ENCODE measurements at places on chromosomes 1 and 21.

DNA sequence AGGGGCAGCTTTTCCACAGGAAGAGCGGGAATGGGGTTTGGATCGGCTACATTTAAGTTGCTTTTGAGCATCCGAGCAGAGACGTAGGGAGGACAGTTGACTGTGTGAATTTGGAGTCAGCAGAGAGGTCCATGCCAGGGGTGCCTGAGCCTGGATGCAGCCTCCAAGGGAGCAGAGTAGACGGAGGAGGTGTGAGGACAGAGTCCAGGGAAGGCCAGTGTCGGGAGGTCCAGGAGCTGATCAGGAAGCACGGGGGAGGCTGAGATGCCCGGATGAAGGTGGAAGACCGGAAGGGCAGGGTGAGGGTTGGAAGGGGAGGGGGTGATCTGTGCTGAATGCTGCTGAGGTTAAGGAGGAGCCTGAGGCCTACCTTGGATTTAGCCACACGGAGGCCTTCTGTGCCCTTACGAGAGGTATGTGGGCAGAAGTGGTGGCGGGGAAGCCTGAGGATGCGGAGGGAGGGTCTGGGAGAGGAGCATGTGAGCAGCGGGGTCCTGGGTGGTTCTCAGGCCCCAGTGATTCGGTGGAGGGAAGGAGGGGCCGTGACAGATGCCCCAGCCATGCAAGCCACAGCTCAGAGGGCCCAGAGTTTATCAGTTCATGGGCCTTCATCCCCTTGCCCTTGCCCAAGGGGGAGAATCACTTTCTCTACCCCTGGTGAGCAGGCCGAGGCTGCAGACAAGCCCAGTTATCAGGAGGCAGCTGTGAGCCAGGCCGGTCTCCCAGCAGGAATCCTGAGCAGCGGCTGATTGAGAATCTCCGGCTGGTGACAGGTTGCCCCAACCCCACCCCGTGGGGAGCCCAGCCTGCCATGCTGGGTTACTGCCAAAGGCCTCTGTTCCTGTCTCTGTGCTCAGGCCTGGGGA is 54.0 kb upstream of the ACTL8 start:
- no peak for DNase-seq
- H3K4me1 ChIP-seq, result no peaks in the 10 kb centered on the region
- H3K27me3 ChIP-seq, result no peaks in the 10 kb centered on the region
- H3K36me3 ChIP-seq, result no peaks in the 10 kb centered on the region
- H3K4me3 ChIP-seq, result no peak overlapping the region

DNA sequence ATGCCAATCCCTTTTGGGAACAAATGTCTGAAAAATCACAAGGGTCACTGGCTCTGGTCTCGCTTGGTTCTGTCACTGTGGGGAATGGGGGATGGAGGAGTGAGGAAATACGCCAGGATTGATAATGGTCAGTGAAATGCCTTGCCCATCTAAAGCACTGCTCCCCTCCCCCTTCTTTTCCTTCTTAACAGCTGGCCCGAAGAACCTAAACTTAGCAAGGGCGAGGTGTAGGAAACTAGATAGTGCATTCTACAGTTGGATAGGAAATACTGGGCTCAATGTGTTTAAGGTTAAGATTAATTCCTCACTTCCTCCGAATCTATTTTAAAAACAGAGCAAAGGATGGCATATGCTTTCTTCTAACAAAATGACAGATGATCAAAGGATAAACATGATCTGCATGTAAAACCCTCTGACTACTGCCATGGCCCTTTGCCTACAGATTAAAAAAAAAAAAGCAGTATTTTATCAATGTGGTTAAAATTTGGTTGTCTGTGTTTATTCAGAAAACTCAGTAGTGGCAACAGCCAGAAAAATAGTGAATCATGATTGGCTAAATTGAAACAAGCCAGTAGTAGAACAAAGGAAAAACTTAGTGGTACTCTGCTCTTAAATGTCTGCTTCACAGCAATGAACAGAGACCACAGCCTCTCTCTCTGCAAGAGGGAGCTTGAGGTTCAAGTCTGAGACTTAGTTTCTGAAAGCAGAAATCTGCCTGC is 86.1 kb upstream of the VAV3 start:
- H3K4me3 ChIP-seq, result no peak overlapping the region
- no peak for DNase-seq
- no peaks in the 10 kb centered on the region for H3K27me3 ChIP-seq
- H3K27ac ChIP-seq, result no peak overlapping the region

GRCh38 chr1:236059011-236059410 is 5.9 kb downstream of the NID1 start:
- no peak overlapping the region for H3K4me3 ChIP-seq
- no peak overlapping the region for H3K27ac ChIP-seq
- no peaks in the 10 kb centered on the region for H3K36me3 ChIP-seq
- peaks cover 4% of the 10 kb centered on the region for H3K4me1 ChIP-seq
- H3K27me3 ChIP-seq, result peaks cover 5% of the 10 kb centered on the region
- no peak for DNase-seq

DNA sequence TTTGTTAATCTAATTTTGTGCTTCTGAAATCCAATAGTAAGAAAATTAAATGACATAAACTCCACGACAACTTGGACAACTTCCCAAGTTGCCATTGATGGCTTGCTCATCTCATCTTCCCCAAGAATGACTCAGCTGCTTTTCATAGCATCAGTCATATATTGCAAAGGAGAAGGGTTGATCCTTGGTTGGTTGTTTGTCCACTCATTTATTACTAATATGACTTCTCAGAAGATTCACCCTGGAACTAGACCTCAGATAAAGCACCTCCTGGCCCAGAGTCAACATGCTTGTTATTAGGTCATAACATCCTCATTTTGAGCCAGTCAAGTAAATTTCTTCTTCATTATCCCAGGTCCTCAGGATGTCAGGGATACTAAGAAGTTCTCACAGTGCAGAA is 2.3 kb upstream of the LCE3D start:
- peaks cover 16% of the 10 kb centered on the region for H3K27me3 ChIP-seq
- DNase-seq, result no peak
- H3K27ac ChIP-seq, result no peak overlapping the region
- no peak overlapping the region for H3K4me3 ChIP-seq
- no peaks in the 10 kb centered on the region for H3K36me3 ChIP-seq

GRCh38 chr1:43286115-43286514 is 734 bp upstream of the C1orf210 start:
- H3K36me3 ChIP-seq, result no peaks in the 10 kb centered on the region
- H3K4me1 ChIP-seq, result no peaks in the 10 kb centered on the region
- H3K27me3 ChIP-seq, result no peaks in the 10 kb centered on the region

- no peak for DNase-seq
- H3K4me3 ChIP-seq, result no peak overlapping the region
- no peak overlapping the region for H3K27ac ChIP-seq
- H3K36me3 ChIP-seq, result no peaks in the 10 kb centered on the region
- no peaks in the 10 kb centered on the region for H3K27me3 ChIP-seq
Measured at GRCh38 chr1:63618011-63618410, 24.8 kb downstream of the PGM1 start.

GRCh38 chr1:11920239-11920903 is 5.9 kb downstream of the KIAA2013 start:
- no peaks in the 10 kb centered on the region for H3K27me3 ChIP-seq
- H3K36me3 ChIP-seq, result peaks cover 54% of the 10 kb centered on the region
- H3K4me1 ChIP-seq, result peaks cover 47% of the 10 kb centered on the region
- H3K27ac ChIP-seq, result no peak overlapping the region
- H3K4me3 ChIP-seq, result no peak overlapping the region
- no peak for DNase-seq

DNA sequence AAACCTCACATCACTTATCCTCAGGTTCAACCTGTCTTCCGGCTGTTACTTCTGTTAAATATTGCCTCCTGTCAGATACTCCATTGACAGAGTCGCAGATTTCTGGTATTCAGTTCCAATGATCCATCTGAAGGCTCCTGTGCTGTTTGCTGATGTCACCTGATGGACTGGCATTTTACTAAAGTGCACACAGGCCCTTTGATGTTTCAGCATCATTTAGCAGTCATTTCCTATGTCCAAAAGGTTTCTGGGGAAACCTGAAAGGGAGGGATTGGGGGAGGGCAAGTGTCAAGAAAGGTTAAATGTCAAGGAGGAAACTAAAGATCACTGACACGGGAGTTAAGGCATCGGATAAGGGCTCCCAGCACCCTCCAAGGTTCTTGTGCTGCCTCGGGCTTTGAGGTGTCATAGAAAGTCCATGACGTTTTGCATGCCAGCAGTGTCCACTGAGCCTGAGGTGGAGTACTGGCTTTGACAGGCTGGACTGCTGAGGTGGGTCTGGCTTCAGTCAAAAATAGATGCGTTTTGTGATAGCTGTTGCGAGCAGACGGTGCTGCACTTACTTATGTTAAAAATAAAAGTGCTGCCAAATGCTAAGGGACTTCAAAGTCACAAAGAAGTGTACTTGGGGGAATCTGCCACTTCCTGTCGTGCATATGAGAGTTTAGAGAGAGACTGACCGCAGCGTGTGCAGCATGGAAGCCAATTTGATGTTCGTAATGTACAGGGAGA is 30.8 kb downstream of the XCL2 start:
- peak overlapping the region; percentile 35 for H3K4me3 ChIP-seq
- H3K4me1 ChIP-seq, result peaks cover 26% of the 10 kb centered on the region

- peaks cover 3% of the 10 kb centered on the region for H3K27me3 ChIP-seq
- DNase-seq, result no peak
- H3K36me3 ChIP-seq, result no peaks in the 10 kb centered on the region
- no peak overlapping the region for H3K4me3 ChIP-seq
- H3K27ac ChIP-seq, result no peak overlapping the region
- peaks cover 6% of the 10 kb centered on the region for H3K4me1 ChIP-seq
Measured at GRCh38 chr1:149936992-149937705, 470 bp upstream of the MTMR11 start.

GRCh38 chr1:61093525-61094137 is 11.3 kb downstream of the NFIA start:
- H3K4me3 ChIP-seq, result no peak overlapping the region
- H3K27me3 ChIP-seq, result peaks cover 2% of the 10 kb centered on the region
- no peak for DNase-seq
- H3K36me3 ChIP-seq, result no peaks in the 10 kb centered on the region

DNA sequence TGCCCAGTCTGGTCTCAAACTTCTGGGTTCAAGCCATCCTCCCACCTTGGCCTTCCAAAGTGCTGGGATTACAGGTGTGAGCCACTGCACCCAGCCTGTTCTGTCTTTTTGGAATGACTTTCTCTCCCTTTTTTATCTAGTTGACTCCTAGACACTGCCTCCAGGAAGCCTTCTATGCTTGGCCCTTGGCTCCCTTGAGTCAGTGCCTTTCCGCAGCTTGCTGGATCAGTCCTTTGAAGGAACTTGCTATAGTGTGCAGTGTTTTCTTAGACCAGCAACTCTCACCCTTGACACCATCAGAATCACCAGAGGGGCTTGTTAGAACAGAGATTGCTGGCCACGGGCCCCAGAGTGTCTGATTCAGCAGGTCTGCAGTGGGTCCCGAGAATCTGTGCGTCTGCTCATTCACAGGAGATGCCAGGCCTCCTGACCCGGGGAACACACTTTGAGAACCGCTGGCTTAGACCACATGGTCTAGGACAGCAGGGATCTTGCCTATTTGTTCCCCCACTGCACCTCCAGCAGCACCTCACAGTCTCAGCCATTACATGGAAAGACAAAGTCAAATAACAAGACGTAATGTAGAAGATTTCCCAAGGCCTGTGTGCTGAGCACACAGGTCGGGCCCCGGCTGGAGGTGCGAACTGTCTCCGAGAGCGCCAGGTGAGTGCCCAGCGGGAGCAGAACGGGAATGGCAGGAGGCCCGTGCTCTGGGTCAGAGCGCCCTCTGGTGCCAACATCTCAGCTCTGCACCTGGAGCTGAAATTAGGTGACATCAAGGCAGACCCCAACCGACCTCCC is 27.4 kb upstream of the CTPS1 start:
- H3K27me3 ChIP-seq, result peaks cover 2% of the 10 kb centered on the region
- peak; percentile 47 for DNase-seq
- H3K4me1 ChIP-seq, result no peaks in the 10 kb centered on the region
- H3K36me3 ChIP-seq, result no peaks in the 10 kb centered on the region
- no peak overlapping the region for H3K4me3 ChIP-seq

GRCh38 chr1:234325878-234326496 is 47.3 kb upstream of the COA6 start:
- H3K4me3 ChIP-seq, result peak overlapping the region; percentile 61
- H3K36me3 ChIP-seq, result no peaks in the 10 kb centered on the region
- DNase-seq, result no peak
- peaks cover 29% of the 10 kb centered on the region for H3K4me1 ChIP-seq

- peaks cover 3% of the 10 kb centered on the region for H3K4me1 ChIP-seq
- H3K36me3 ChIP-seq, result no peaks in the 10 kb centered on the region
- no peak overlapping the region for H3K27ac ChIP-seq
- no peak overlapping the region for H3K4me3 ChIP-seq
Measured at GRCh38 chr1:23408797-23409290, 15.7 kb downstream of the TCEA3 start.

- H3K36me3 ChIP-seq, result no peaks in the 10 kb centered on the region
- no peaks in the 10 kb centered on the region for H3K4me1 ChIP-seq
- no peak for DNase-seq
- no peaks in the 10 kb centered on the region for H3K27me3 ChIP-seq
- H3K4me3 ChIP-seq, result no peak overlapping the region
Measured at GRCh38 chr1:43044572-43045361, 86.1 kb upstream of the SLC2A1 start.

GRCh38 chr1:4652631-4653327 is 1.6 kb upstream of the AJAP1 start:
- H3K4me1 ChIP-seq, result no peaks in the 10 kb centered on the region
- peaks cover 51% of the 10 kb centered on the region for H3K27me3 ChIP-seq
- no peak overlapping the region for H3K27ac ChIP-seq
- H3K4me3 ChIP-seq, result no peak overlapping the region

- no peak for DNase-seq
- H3K27ac ChIP-seq, result no peak overlapping the region
- H3K4me1 ChIP-seq, result no peaks in the 10 kb centered on the region
- H3K4me3 ChIP-seq, result no peak overlapping the region
- no peaks in the 10 kb centered on the region for H3K27me3 ChIP-seq
- no peaks in the 10 kb centered on the region for H3K36me3 ChIP-seq
Measured at GRCh38 chr1:212542761-212543187, 65.8 kb upstream of the ATF3 start.

DNA sequence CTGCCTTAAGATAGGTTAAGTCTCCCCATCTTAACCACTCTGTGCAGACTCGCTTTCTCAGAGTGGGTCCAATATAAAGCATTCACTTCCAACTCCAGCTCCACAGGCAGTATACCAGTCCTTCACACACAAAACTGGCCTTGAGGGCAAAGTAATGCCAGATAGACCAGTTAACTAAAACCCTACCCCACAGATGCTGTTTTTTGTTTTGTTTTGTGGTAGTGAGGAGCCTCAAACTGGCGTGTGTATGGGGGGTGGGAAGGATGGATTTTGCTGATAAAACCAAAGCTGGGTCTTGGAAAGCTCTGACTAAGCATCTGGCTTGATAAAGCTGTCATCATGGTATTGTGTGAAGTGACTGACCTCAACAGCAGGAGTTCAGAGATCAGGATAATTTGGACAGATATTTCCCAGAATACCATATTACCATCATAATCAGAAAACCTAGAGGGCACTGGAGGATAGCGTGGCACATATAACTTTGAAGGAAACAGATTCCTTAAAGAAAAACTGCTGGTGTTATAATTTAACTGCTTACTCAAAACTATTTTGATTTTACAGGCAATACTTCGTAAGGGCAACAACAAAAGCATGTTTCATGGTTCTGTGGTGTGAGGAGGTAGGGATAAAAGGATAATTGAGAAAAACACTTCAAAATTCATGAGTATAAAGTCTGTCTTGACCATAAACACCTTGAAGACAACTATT is 29.6 kb upstream of the CPLANE2 start:
- H3K4me3 ChIP-seq, result no peak overlapping the region
- no peaks in the 10 kb centered on the region for H3K4me1 ChIP-seq
- no peak overlapping the region for H3K27ac ChIP-seq
